ENCODE measurements at places on chromosomes 2 and 18.
A peak's percentile ranks its signal among the peaks of the same experiment; 100 is the strongest.

- no peak overlapping the region for H3K4me3 ChIP-seq
- no peaks in the 10 kb centered on the region for H3K4me1 ChIP-seq
- ATAC-seq = no peak
- H3K27me3 ChIP-seq = no peaks in the 10 kb centered on the region
- H3K27ac ChIP-seq = no peak overlapping the region
Measured at GRCh38 chr2:167192833-167193232, 304.6 kb downstream of the XIRP2 start.

- no peaks in the 10 kb centered on the region for H3K4me1 ChIP-seq
- peaks cover 33% of the 10 kb centered on the region for H3K27me3 ChIP-seq
- no peak for ATAC-seq
- H3K4me3 ChIP-seq = no peak overlapping the region
- H3K27ac ChIP-seq = no peak overlapping the region
Measured at GRCh38 chr2:113075030-113075429, 7.3 kb downstream of the IL1F10 start.

GRCh38 chr2:231936491-231936890, 10.3 kb upstream of the NPPC start:
- H3K27me3 ChIP-seq = peaks cover 27% of the 10 kb centered on the region
- H3K36me3 ChIP-seq = no peaks in the 10 kb centered on the region
- H3K27ac ChIP-seq = no peak overlapping the region
- peaks cover 18% of the 10 kb centered on the region for H3K4me1 ChIP-seq
- H3K4me3 ChIP-seq = no peak overlapping the region
- ATAC-seq = no peak

- no peak overlapping the region for H3K4me3 ChIP-seq
- no peaks in the 10 kb centered on the region for H3K27me3 ChIP-seq
- H3K27ac ChIP-seq = peak overlapping the region; percentile 66
- peaks cover 39% of the 10 kb centered on the region for H3K4me1 ChIP-seq
Measured at GRCh38 chr2:187168720-187169713, 279.0 kb downstream of the CALCRL start.

- no peaks in the 10 kb centered on the region for H3K36me3 ChIP-seq
- H3K27me3 ChIP-seq = no peaks in the 10 kb centered on the region
- H3K4me3 ChIP-seq = no peak overlapping the region
- no peaks in the 10 kb centered on the region for H3K4me1 ChIP-seq
- no peak for ATAC-seq
- no peak overlapping the region for H3K27ac ChIP-seq
Measured at GRCh38 chr2:188810586-188810985, 163.6 kb upstream of the COL3A1 start.

Data from stimulated activated memory B cell treated with anti-CD40 and anti-IgM and Interleukin-4, amounts not matched to agents 10 μg/mL and 1 μg/mL and 100 μg/mL, for 72 hours (primary cell).